Parietal lobe (tissue), 2 donors: ENCODE measurements at places on chromosomes 2 and 18. TPM values are rescaled to one million over a fixed set of nuclear protein-coding genes. Genes with fewer than 3 reads are reported as not detected.

The MEP1B gene
- total RNA-seq, result not detected

The SCN1A gene
- 29.1 TPM for total RNA-seq

The LCT gene
- not detected for total RNA-seq

The TCF23 gene
- not detected for total RNA-seq

The AKAIN1 gene
- total RNA-seq, result 3.8 TPM

The CRYGD gene
- total RNA-seq, result not detected

The SERPINB10 gene
- not detected for total RNA-seq

The UBE2E3 gene
- 193 TPM for total RNA-seq

The HAT1 gene
- total RNA-seq, result 44.8 TPM

The PDCD1 gene
- not detected for total RNA-seq

The ZC3H8 gene
- total RNA-seq, result 88.0 TPM

The DYSF gene
- total RNA-seq, result 1.6 TPM

The SP5 gene
- 0.63 TPM for total RNA-seq

The MREG gene
- 2.8 TPM for total RNA-seq

The ANKRD39 gene
- 16.3 TPM for total RNA-seq

The RAB6C gene
- total RNA-seq, result 0.63 TPM

The SERPINE2 gene
- total RNA-seq, result 48.8 TPM

The LIMS3 gene
- 2.5 TPM for total RNA-seq

The GKN2 gene
- total RNA-seq, result not detected

The FAM110C gene
- 2.8 TPM for total RNA-seq

The UGT1A1 gene
- total RNA-seq, result not detected

The LRRC30 gene
- not detected for total RNA-seq

The DNER gene
- total RNA-seq, result 93.3 TPM

The GALR1 gene
- 0.31 TPM for total RNA-seq

The FKBP1B gene
- total RNA-seq, result 64.5 TPM

The NCKAP1 gene
- 259 TPM for total RNA-seq

The AMER3 gene
- 45.4 TPM for total RNA-seq

The UGT1A8 gene
- not detected for total RNA-seq

The FEV gene
- not detected for total RNA-seq

The DSG1 gene
- not detected for total RNA-seq

The AQP12B gene
- total RNA-seq, result not detected

The UGT1A6 gene
- not detected for total RNA-seq

The CD8B gene
- not detected for total RNA-seq

The KCTD1 gene
- 34.4 TPM for total RNA-seq
